ENCODE measurements at places on chromosomes 11 and 22.
A peak's percentile ranks its signal among the peaks of the same experiment; 100 is the strongest.

- DNase-seq = no peak
Measured at GRCh38 chr11:35085531-35086165, 53.3 kb upstream of the CD44 start.

- DNase-seq = peak; percentile 68
Measured at GRCh38 chr22:45240810-45241631, at the start of gene KIAA0930. KIAA0930 (minus strand) TSS chr22:45240894; CDS start chr22:45240703, 191 bp downstream.

- DNase-seq = no peak
Measured at GRCh38 chr11:120834686-120835210, 189.2 kb upstream of the TBCEL start.

- no peak for DNase-seq
Measured at GRCh38 chr22:36954251-36955014, 41.0 kb downstream of the CSF2RB start.

DNA sequence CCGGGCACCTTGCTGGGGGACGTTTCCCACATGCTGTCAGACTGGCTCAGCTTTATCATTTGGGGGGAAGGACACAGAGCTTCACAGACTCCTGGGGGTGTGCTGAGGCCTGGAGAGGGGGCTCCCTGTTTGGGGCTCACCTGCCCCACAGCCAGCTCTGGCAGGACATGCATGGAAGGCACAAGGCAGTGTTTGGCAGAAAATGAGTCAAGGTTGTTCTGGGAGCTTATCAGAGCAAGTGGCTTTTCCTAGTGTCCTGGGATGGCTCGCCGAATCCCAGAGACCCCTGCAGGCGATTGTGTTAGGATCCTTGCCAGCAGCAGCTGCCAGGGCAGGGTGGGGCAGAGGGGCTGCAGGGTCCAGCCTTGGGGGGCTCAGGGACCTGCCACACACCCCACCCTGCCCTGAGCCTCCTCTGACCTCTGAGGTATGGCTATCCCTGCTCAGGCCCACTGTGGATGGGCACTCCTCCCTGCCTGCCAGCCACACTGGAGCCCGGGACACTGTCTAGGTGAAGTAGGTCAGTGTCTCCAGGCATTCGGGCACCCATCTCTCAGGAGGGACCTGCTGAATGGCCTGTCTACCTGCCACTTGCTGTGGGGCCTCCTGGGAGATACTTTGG is 1323.0 kb downstream of the BRD1 start:
- no peak for DNase-seq

- peak; percentile 89 for DNase-seq
Measured at GRCh38 chr11:104968355-104968855, at the start of gene CASP4. CASP4 (minus strand) TSS chr11:104968574; CDS start chr11:104968525, 49 bp downstream.

DNA sequence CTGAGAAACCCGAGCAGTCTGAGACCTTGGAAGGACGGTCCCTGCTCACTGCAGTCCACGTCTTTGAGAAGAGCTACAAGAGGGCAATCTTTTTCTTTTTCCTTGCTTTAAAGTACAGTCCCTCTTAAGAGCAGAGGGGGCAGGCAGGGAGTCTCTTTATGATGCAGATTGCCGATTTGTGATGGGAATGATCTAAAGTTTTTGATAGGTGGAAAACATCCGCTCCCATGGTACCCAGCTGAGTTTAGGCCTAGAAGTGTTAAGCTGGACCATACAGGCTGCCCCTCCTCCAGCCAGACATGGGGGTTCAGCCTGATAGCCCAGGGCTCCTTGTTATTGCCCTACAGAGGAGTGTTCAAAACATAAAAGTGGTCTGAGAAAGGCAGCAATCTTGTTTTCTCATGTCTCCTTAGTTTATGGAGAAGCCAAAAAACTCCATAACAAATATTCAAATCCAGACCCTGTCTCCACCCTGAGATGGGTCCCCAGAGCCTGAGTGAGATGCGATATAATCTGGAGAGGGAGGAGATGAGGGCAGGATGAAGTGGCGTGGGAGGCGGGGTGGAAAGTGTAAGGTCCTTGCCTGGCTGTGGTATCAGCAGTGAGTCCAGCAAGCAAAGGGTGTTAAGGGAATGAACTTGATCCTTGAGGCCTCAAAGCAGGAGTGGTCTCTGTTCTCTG is 135.1 kb downstream of the FDX1 start:
- no peak for DNase-seq

DNA sequence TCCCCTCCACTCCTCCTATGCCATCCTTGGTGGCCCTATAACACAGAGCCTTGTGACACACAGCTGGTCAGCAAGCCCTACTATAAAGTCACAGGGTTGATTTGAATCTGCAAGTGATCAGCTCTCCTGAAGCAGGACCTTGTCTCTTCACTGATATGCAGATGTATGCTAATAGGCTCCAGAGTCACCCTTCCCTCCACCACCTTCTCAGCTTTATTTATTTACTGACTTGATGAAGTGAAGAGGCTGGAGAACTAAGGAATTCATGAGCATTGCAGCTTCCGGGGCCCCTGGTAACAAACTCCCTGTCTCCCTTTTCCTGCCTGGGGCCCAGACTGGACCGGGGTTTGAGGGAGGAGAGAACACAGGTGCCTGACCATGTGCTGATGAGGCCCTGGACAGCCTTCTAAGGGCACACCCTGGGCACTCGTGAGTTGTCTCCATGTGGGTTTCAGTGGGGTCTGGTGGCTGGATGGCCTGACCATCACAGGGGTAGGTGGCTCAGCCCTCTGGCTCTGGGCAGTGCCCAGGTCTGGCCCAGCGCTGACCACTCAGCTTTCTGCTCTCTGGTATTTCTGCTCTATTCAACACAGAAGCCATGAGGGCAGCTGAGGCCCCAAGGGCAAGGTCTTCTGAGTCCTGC is 307.5 kb downstream of the NTM start:
- no peak for DNase-seq

GRCh38 chr11:17063171-17064002 is 14.1 kb downstream of the RPS13 start:
- DNase-seq = peak; percentile 62

- no peak for DNase-seq
Measured at GRCh38 chr11:92765965-92766371, 203.5 kb upstream of the MTNR1B start.

DNA sequence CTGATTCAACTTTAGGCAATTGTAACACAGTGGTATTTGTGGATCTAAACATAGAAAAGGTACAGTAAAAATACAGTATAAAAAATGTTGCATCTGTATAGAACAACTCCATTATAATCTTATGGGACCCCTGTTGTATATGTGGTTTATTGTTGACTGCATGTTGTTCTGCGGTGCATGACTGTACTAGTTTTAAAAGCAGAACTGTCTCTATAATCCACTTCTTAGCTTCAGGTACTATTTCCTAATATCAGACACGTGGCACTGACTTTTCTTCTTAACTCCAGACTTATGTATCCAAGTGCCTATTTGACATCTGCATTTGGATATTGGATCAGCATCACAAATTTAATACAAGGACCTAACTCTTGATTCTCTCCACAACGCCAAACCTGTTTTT is 41.1 kb downstream of the PACS1 start:
- DNase-seq = peak; percentile 33

- peak; percentile 66 for DNase-seq
Measured at GRCh38 chr11:64148226-64148916, 17.5 kb downstream of the MACROD1 start.

GRCh38 chr11:45942381-45942780 is 19.9 kb downstream of the LARGE2 start:
- no peak for DNase-seq

- DNase-seq = no peak
Measured at GRCh38 chr11:12123799-12124198, 13.4 kb downstream of the MICAL2 start.

DNA sequence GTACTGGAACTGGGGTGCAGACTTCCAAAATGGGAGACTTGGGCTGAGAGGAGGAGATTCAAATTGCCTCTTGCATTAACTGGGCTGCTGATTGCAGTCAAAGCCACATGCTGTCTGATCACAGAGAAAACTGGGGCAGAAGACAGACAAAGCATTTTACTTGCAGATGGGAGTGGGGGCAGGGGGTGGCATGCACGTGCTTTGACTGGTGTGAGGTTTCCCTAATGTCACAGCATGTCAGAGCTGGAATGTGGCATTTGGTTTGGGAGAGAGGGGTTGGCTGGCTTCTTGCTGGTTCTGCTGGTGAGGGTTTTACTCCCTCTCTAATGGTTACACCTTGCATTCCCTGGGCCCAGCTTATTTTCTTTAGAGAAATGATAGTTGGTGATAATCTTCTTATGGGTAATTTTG is 2.9 kb downstream of the TUB start:
- DNase-seq = no peak

- no peak for DNase-seq
Measured at GRCh38 chr22:33850724-33851123, 69.6 kb downstream of the LARGE1 start.

DNA sequence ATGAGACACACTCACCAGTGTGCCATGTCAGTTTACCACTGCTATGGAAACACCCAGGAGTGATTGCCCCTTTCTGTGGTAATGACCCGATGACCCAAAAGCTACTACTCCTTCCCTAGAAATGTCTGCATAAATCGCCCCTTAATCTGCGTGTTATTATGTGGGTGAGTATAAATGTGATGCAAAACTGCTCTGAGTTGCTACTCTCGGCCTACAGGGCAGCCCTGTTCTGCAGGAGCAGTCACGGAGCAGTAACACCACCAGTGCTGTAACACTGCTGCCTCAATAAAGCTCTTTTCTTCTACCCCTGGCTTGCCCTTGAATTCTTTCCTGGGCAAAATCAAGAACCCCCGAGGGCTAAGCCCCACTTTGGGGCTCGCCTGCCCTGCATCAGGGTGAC is 9.6 kb upstream of the LDLRAD3 start:
- DNase-seq = no peak

DNA sequence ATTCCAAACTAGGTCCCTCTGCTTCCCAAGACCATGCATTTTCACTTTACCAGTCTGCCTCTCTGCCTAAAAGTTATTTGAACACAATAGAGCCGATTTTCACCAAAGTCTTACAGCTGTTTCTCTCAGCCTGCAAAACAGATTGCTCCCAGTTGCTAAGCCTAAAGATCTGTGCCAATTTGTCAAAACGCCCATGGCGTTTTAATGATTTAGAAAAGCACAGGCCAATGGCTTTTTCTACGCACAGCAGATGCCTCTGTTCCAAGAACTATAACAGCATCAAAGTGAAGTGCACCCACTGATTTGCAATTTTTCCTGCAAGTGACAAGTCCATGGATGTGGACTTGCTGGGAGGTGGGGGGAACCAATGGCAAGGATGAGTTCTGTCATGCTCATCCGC is 173.9 kb upstream of the SYN3 start:
- no peak for DNase-seq

GRCh38 chr22:42925598-42925997 is 68.5 kb upstream of the ARFGAP3 start:
- no peak for DNase-seq

DNA sequence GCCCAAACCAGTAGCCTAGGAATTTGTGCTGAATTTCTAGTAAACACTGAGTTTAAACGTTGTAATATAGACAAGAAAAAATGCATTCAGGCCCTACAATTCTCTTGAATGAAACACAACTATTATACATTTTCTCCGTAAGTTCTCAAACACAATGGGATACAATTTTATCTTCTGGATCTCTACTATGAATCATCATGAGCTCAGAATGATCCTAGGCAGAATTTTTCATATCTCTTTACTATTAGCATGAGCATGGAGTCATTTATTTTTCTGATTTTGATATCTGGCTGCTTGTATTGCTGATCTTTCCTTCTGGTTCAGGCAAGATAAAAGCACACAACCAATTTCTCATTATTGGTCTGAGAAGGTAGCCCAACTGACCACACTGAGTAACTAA is 1123.4 kb upstream of the RAG2 start:
- no peak for DNase-seq

DNA sequence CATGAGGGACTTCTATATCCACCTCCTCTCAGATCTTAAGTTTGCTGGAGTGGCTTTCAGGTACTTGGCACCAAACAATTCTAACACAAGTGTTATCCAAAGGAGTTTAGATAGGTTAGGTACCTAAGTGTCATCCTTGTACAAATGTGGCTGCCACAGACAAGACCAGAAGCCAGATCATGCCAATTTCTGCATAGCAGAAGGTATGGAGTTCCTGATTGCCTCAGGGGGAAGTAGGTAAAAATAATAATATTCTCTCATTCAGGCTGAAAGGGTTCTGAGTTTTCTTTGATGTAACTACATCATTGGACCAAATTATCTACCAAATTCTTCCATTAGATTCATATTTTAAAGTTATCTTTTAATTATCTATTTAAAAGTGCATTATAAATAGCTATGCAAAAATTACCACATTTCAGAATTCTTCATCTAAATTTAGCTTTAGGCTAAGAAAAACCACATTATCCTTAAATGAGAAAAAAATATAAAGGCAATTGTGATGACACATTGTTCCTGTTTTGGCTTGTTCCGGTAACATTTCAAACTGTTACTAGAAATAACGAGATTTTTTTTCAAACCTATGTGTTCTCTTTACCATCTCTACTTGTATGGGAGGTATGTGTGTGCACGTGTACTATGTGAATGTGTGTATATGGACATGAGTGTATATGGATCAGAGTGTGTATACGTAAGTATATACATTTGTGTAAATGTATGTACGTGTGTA is 66.2 kb upstream of the POU2AF2 start:
- DNase-seq = no peak

DNA sequence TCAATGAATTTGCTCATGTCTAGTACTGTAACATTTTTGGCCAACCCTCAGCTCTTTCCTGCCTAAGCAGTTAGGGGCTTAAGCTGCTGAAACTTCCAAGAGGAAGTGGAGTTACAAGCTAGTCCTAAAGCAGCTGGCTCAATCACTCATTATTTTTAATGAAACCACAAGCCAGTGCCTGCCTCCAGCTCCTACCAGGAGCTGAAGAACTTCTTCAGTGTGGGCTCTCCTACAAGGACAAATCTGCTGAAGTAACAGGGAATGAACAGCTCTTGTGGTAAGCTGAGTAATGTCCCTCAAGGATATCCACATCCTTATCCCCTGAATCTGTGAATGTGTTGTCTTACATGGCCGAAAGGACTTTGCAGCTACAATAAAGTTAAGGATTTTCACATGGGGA is 112.5 kb downstream of the BBOX1 start:
- DNase-seq = no peak

GRCh38 chr22:17243524-17243923 is 24.3 kb upstream of the ADA2 start:
- DNase-seq = peak; percentile 33

DNA sequence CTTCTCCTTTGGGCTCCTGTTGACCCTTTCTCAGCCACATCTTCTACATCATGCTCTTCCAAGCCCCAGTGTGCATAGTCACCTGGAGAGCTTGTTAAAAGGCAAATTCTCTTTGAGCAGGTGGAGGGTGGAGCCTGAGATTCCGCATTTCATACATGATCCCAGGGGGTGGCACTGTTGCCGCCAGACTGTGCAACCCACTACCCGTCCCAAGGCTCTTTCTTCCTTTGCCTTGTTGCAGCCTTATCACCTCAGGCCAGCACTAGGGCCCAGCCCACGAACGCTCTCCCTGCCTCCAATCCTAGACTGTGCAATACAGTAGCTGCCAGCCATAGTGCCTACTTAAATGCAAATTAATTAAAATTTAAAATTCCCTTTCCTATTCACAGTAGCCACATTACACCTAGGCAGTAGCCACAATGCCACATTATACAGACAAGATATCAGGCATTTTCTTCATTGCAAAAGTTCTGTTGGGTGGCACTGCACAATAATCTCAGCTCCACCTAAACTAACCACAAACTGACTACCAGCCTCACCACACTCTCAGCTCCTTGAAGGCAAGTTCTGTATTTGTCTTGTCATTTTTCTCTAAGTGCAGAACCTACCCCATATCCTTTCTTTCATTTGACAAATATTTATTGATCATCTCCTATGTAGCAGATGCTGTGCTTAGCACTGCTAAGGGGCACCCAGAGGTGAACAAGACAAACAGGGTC is 4.6 kb upstream of the KCNJ5 start:
- DNase-seq = peak; percentile 53
